ENCODE measurements at places on chromosomes 12 and 14.

DNA sequence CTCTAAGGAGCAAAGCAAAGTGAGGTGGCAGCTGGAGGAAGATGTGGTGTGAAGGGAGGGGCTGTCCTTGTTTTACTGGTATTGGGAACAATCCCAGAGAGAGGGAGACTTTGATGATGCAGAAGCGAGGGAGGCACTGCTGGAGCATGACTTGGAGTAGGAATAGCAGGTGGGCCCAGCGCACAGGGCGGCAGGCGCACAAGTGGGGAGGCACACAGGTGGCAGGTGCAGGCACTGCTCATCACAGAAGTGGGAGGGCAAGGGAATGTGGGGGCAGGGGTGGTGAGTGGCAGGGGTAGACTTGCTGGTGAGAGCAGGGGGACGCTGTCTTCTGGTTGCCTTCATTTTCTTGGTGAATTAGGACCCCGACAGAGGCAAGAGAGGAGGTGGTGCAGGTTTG lies 11.5 kb upstream of the IFI27 start:
- DNase-seq: no peak

DNA sequence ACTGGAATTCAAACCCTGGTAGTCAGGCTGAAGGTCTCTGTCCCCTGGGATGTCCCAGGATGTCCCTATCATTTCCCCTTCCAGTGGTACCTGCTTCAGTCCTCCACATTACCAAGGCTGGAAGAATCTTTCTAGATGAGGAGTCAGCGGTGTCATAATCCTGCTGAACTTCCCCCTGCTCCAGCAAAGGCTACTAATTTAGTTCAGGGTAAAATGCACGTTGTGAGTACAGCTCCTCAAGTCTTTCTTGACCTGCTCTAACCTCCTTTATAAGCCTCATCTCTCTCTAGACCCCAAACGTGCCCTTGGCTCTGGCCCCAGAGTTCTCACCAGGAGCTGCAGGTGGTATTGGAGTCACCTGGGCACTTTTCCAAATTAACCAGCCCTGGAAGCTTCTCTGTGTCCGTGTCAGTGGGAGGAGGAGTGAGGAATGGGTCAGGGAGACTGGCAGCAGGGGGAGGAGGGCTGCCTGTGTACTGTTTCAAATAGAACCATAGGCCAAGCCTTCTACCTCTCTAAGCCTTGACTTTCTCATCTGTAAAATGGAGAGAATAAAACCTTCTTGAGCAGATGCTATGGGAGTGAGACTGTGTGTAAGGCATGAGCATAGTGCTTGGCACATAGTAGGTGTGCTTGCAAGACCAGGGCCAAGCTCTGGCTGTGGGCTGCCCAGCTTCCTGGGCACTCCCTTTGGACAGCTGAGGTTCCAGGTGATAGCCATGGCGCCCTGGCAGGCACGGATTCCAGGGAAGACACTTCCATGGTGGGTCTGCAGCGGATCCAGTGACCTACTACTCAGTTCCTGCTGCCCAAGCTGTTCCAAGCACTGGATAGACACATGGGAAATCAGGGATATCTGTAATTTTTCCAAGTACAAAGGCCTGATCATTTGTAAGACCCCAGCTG lies 24.5 kb downstream of the ASB2 start:
- DNase-seq: no peak

DNA sequence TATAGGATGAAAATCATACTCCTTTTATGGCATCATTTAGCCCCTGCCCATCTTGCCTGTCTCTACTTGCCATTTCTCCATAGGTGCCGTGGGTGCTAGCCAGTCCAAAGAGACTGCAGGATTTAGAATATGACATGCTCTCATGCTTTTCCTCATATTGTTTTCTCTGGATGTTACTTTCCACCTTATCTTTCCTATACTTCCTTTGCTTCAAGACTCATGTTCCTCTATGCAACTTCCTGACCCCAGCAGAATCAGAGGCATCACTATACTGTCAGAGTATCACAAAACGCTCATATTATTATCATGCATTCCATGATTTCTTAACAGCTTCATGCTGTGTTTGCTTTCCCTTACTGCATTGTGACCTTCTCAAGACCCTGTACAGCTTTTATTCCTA lies 220.8 kb upstream of the ABCD2 start:
- no peak for DNase-seq

- DNase-seq: no peak
Measured at GRCh38 chr12:54611715-54612149, 23.0 kb downstream of the LACRT start.

- DNase-seq: no peak
Measured at GRCh38 chr14:23049011-23049410, 7.0 kb downstream of the PSMB11 start.

DNA sequence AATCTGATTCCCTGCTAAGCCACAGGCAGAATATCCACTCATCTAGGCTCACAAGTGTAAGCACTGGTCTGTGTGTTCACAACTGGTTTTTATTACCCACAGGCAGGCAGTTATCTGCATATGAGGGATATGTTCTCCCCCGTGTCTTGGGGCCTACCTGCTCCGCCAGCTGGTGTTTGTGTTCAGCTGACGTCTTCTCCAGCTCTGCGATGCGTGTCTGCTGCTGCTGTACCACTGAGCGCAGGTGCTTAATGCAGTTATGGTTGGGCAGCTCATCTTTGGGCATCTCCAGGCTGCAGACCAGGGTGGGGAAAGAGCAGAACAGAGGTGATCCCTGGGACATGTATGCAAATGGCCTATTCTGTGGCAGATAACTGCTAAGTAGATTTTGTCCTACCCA lies 13.7 kb downstream of the RNF41 start:
- no peak for DNase-seq

DNA sequence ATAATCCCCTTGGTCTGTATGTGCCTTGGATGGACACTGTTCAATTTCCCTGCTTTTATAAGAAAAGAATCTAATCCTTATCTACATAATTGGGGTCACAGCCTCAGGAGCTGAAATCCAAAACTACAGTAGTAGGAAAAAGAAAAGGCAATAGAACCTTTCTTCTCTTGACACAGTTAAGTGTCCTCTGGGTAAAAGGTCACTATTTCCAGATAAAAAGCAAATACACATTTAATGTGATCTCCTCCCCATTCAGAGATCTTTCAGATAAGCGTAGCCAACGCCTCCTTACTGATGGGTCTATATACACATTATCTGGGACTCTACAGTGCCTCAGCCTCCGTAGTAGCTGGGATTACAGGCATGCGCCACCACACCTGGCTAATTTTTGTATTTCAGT lies 73.4 kb downstream of the CLIP1 start:
- DNase-seq: no peak

- DNase-seq: no peak
Measured at GRCh38 chr12:97943359-97943758, 480.8 kb downstream of the RMST start.

DNA sequence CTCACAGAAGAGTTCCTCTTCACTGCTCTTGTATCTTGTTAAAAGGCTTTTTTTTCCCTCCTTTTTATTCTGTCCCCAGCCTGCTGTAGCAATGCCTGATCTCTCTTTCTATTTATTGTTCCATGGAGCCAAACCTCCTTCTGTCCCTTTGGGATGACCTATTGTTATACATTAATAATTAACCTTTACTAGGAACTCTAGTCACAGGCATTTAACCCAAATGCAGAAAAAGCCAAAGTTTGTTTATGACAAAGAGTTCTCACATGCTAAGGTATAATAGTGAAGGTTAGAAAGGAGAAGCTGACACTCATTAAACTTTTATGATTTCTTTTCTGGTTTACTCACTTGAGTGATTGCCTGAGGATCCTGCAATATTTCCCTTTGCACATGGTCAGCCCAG lies 535.8 kb downstream of the NRXN3 start:
- no peak for DNase-seq

DNA sequence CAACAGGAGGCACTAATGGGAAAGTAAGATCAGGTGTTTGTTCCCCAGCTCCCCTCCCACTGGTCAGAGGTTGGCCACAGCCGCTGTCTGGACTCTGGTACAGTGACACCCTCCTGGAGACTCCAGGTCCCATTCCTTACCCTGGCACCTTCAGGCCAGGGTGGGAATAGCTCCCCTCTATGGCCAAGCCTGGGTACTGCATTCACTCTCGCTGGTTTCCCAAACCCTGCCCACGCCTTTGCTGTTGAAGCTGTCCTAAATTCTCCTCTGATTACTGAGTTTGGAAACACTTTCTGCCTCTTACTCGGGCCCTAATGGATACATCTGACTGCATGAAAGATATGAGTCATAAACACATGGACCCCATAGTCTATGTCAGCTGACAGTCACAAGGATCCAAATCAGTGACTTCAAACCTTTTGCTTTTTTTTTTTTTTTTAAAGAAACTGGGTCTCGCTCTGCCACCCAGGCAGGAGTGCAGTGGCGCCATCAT lies 17.9 kb downstream of the HRK start:
- peak; percentile 23 for DNase-seq

- DNase-seq: no peak
Measured at GRCh38 chr12:27424631-27425230, 21.8 kb upstream of the SMCO2 start.

- no peak for DNase-seq
Measured at GRCh38 chr14:94157197-94157596, 16.9 kb upstream of the PPP4R4 start.

DNA sequence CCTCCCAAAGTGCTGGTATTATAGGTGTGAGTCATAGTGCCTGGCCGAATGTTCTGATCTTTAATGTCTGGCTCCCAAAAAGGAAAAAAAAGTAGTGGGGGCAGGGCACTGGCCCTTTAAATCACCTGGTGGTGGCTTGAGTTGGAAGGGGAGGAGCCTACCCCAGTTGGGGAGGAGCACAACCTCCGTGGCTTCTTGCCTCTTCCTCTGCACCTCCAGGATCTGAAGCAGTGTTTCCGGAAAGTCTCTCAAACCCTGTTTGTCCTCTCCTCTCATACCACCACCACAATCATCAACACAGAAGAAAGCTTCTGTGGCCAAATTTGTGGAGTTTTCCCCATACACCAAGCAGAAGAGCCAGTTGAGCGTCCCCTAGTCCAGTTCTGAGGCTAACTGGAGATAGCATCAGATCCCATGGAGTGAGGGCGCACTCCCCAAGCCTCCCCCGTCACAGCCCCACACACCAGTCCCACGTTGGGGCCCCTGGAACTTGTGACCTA lies 24.3 kb upstream of the RCOR1 start:
- DNase-seq: no peak

DNA sequence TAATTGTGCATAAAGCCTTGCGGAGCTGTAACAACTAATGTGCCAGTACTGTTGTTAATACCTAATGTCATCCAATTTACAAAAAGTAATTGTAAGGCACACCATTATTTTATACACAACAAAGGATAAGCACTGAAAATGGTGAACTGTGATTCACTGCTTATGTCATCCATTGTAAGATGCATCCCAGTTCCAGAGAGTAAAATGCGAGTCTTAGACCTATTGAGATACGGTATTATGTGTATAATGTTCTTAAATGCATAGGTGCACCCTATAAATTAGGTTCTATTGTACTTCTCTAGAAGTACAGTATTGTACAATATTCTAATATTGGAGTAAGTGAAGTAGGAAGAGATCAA lies 406 bp downstream of the PARP2 start:
- DNase-seq: no peak

- DNase-seq: peak; percentile 37
Measured at GRCh38 chr14:61476754-61477410, 155.5 kb downstream of the PRKCH start.

DNA sequence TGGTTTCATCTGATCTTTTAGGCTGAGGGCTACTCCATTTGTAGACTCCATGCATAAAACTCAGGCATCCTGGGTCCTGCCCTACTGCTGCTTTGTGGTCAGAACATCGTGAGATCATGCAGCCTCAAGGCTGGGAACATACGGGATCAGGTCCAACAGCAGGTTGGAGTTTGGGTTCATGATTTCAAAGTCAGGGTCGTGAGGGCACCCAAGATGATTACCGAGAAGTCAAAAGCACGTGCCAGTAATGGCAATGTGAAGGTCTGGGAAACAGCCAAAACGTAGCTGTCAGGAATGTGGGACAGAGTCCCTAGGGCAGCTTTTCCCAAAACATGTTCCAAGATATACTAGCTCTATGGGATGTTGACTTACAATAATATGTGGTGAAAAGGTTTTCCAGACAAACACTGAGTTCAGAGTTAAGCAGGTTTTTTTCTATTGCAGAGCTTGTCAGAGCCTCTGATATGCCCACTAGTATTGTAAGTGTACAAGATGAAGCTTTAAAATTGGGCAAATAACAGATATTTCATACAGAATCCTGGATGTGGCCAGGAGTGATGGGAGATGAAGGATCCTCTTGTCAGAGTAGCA lies 130.3 kb upstream of the DNM1L start:
- DNase-seq: no peak

GRCh38 chr14:105492971-105493871 lies 2.2 kb downstream of the TEDC1 start:
- peak; percentile 11 for DNase-seq

DNA sequence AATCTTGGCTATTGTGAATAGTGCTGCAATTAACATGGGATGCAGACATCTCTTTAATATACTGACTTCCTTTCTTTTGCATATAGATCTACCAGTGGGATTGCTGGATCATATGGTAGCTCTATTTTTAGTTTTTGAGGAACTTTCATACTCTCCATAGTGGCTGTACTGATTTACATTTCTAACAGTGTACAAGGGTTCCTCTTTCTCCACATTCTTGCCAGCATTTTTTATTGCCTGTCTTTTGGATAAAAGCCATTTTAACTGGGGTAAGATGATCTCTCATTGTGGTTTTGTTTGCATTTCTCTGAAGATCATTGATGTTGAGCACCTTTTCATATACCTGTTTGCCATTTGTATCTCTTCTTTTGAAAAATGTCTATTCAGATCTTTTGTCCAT lies 8.4 kb downstream of the AMDHD1 start:
- no peak for DNase-seq

GRCh38 chr14:100988011-100988410 lies 84.5 kb upstream of the RTL1 start:
- no peak for DNase-seq

DNA sequence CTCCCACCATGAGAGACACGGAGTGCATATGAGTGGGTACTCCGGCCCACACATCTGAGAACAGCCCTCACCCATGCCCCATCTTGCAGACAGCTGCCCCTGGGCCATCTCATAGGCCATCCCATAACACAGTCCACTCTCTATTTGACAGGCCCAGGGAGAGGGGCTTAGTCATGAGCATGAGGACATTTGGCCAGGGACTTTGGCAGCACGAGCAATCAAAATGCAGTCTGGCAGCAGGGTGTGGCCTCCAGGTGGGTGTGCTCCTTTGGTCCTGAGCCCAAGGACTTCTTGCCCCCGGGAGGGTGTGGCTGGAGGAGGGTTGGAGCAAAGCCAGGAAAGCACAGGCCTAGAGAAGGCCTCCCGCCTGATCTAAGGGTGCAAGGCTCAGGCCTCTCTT lies 25.6 kb downstream of the EMP1 start:
- DNase-seq: no peak
